Muscle of arm (tissue), 14 donors: ENCODE measurements at places on chromosomes 5 and 9.

- no peak for DNase-seq
These were observed 46.9 kb downstream of the TSSK1B start for GRCh38 chr5:113387844-113388243.

GRCh38 chr5:125668884-125669283 lies 754.3 kb upstream of the GRAMD2B start:
- no peak for DNase-seq

DNA sequence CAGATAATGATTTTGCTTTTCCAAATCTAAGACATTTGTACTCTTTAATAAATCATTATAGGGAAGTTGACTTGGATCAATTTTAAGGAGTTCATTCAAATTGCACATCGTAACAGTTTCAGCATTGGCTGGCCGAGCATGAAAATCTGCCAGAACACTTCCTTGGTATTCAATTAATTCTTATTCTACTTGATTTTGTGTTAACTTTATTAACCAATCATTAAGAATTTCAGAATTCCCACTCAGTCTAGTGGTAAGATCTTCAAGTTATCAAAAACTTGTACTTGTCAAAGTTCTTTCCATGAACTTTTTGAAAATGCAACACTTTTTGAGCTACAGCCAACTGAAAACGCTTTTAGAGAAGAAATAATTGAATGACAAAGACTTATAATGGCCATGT lies 565.8 kb downstream of the TLE1 start:
- no peak for DNase-seq

DNA sequence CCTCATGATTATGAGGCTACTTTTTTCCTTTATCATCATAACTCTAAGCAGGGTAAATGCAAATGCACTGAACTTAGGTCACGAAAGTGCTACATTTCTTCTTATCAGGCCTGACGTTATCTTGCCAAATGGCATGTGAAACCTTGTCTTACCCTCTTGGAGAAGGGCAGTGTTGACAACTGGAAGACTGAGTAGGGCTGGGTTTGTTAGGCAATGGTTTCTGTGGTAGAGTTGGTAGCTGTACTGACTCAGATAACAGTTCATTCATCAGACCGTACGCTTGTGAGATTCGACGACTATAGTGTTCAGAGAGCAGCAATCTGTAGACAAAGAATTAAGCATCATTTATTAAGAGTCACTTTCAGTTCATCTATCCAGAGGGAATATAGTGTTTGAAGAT lies 127.7 kb downstream of the CPLANE1 start:
- no peak for DNase-seq

GRCh38 chr5:15521381-15522186 lies 21.6 kb downstream of the FBXL7 start:
- no peak for DNase-seq

DNA sequence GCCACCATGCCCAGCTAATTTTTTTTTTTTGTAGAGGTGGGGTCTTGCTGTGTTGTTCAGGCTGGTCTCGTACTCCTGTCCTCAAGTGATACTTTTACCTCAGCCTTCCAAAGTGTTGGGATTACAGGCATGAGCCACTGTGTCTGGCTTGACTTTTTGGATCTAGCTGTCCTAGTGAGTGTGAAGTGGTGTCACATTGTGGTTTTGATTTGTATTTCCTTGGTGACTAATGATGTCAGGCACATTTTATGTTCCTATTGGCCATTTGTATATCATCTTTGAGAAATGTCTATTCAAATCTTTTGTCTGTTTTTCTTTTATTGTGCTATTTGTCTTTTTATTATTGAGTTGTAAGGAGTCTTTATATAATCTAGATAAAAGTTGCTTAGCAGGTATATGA lies 53.5 kb upstream of the MCCC2 start:
- DNase-seq, result no peak

DNA sequence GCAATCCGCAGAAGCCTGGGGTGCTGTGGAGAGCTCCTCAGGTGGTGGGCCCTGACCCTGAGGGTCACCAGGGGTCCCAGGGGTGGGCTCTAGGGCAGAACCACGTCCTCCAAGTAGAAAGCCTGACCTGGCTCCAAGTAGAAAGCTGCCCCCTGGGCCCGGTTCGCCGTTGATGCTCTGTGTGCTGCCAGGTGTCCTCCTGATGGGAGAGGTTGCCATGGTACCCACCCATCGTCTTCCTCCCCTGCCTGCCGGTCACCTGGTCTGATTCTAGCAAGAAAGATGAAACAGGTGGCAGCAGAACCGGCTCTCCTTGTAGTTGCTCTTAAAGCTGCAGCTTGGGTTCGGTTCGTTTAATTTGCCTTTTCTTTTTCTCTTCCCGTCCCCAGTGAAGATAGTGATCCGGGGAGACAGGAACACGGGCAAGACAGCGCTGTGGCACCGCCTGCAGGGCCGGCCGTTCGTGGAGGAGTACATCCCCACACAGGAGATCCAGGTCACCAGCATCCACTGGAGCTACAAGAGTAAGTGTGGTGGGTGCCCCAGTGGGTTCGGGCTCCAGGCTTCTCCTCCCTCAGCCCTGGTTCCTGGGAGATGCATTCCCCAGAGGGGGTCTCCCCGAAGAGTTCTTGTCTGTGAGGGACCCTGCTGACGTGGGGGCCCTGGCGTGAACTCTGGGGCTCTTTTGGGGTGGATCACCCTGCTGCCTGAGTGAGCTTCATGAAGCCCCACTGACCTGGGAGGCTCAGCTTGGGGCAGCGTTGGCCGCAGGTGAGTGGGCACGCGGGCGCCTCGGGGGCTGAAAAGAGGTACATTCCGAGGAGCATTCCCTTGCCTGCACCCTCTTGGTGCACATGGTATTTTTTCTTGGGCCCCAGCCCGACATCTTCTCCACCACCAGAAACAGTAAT lies 15.6 kb downstream of the RABL6 start:
- no peak for DNase-seq

GRCh38 chr5:19734776-19735175 lies 253.2 kb downstream of the CDH18 start:
- DNase-seq, result no peak

DNA sequence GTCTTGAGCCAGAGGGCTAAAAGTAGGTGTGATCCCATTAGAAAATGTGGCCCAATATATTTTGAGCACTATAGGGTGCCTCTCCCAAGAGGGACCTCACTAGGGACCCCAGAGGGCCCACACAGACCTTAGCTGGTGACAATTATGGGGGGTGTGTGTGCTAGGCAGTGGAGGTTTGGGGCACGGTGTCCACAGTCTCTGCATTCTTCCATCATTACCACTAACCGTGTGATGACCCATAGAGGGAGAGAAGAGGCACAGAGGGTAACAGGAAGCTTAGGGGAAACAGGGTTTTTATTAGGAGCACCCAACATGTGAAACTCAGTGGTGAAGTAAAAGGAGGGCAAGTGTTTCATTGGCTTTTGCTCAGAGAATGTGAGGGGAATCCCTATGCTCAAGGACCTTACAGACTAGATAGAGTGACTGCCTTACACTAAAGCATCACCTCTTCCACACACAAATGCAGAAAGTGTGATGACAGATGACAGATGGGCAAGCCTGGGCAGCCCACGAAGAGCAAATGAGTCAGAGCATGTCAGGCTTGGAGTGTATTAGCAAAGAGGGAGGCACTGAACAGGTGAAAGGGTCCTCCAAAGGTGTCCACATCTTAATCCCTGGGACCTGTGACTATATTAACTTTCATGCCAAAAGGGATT lies 2.5 kb upstream of the ACTL7A start:
- no peak for DNase-seq

DNA sequence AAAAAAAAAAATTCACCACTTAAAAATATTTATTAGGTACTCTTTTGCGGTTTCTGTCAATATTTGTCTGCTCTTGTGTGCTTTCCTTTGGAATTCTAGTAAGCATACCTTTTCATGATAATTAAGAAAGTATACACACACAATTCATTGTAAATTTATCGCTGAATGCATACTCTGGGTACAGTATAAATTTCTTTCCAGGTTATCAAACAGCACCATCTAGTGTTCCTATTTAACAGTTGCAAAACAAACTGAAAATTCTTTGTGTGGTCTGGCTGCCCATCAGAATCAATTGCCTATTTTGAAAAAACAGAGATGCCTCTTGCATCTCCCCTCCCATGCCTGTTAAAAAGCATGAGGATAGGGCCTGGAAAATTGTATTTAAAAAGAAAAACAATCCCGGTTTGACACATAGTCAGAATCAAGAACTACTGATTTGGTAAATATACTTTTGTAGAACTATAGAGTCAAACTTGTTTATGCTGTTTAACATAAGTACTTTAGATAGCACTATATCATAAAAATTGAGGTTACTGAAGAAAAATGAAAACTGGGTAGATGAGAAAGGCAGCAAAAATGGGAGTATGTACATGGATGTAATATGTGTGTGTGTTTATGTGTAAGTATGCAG lies 16.2 kb downstream of the PGGT1B start:
- DNase-seq, result peak; percentile 36

DNA sequence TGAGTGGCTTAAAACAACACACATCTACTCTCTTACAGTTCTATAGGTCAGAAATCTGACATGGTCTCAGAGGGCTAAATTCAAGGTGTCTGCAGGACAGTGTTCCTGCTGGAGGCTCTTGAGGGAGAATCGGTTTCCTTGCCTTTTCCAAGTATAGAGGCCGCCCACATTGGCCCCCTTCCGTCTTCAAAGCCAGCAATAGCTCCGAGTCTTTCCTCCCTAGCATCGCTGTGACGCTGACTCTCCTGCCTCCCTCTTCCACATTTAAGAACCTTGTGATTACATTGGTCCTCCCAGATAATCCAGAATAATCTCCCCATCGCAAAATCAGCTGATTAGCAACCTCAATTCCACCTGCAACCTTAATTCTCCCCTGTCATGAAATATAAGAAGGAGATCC lies 81.3 kb upstream of the IER5L start:
- no peak for DNase-seq

DNA sequence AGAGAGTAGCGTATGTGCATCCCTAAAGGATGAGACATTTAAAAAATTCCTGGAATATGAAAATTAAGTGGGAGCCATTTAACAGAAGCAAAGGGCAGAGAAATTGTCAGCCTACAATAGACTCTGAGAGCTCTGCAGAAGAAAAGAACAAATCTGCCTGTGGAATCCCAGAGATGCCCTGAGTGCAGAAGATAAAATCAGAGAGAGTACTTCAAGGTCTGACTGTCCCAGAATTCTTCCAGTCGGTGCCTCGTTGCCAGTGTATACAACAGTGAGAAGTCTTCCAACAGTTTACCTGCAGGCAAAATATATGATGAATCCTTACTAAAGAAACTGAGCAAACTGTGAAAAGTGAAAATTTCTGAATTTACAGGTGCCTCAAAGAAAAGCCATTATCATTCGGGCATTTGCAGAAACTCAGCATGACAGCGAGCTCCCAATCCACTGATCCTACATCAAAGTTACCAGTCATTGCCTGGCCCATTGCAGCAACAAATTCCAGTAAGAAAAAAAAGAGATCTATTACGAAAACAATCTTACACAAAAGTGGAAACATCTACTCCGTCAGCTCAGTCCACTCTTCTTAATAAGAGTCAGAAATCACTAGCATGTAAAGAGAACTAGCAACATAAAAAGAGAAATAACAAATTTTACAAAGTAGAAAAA lies 92.8 kb upstream of the VCAN start:
- DNase-seq, result no peak

GRCh38 chr9:124770359-124771020 lies 621 bp downstream of the NR6A1 start:
- no peak for DNase-seq

DNA sequence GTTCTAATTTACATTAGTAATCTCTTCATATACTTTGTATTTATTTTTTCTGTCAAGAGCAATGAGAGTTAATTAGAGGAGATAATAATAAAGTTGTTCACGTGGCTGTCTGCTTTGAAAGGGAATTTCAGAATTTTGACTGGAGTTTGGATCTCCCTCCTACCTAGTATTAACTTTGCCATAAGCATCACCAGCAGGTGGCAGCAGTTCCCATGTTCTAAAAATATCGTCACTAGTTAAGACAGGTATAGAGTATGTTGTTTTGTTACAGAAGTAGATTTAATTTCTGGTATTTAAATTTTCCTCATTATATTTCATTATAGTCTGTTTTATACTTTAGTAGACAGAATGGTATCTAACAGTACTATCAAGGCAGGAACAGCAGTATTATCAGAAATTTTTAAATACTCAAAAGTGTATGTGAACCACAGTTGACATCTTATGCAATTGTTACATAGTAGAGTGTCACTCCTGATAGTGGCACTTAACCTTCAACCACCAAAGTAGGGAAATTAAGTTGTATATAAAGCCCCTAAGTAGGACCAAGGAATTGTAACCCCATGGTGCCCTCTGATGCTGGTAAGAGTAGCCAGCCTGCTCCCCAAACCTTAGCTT lies 20.4 kb downstream of the GNPDA1 start:
- peak; percentile 77 for DNase-seq

GRCh38 chr9:125789196-125789595 lies 42.0 kb downstream of the PBX3 start:
- DNase-seq, result no peak

GRCh38 chr5:135465391-135466122 lies 13.4 kb upstream of the TIFAB start:
- no peak for DNase-seq

- no peak for DNase-seq
These were observed 123.0 kb downstream of the ADAMTSL1 start for GRCh38 chr9:18596920-18597319.

GRCh38 chr5:89351222-89351621 lies 468.2 kb upstream of the MEF2C start:
- peak; percentile 7 for DNase-seq

- DNase-seq, result no peak
These were observed 8.8 kb upstream of the PLIN2 start for GRCh38 chr9:19136129-19136528.

DNA sequence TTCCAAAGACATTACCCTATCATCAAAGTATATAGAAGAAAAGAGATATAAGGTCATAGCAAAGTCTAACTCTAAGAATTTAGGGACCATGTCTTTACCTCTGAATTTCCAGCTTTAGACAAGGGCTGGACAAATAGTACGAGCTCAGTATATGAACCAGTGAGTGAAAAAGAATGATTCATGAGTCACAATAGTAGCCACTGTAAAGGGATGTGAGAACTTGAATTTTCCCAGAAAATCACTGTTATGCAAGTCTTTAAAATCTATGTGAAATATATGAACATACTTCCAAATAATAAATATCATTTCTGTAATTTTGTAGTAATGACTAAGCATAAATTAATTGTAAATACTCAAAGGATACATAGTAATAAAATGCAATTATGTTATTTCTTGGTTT lies 305.9 kb upstream of the PRR16 start:
- DNase-seq, result no peak

- no peak for DNase-seq
These were observed 229.4 kb downstream of the DMAC1 start for GRCh38 chr9:7570107-7570720.

- no peak for DNase-seq
These were observed 41.2 kb downstream of the DBH start for GRCh38 chr9:133677126-133678010.

GRCh38 chr9:125513303-125513667 lies 193.7 kb downstream of the MAPKAP1 start:
- DNase-seq, result no peak

GRCh38 chr9:114694719-114695269 lies 12.8 kb upstream of the TEX48 start:
- no peak for DNase-seq

- DNase-seq, result no peak
These were observed 72.5 kb upstream of the CACNA1B start for GRCh38 chr9:137804908-137805630.
